ENCODE measurements at places on chromosomes 6 and 20. TPM values are rescaled to one million over a fixed set of nuclear protein-coding genes. Genes with fewer than 3 reads are reported as not detected.
A peak's percentile ranks its signal among the peaks of the same experiment; 100 is the strongest.

Gene ZBTB46
- total RNA-seq = 5.2 TPM

Gene GPLD1
- total RNA-seq = 5.0 TPM

Gene CRISP3
- total RNA-seq = not detected

Gene HCK
- 0.44 TPM for total RNA-seq

Gene HS3ST5
- 1.1 TPM for total RNA-seq

Gene ANKEF1
- 4.7 TPM for total RNA-seq

Gene HLA-DQA1
- total RNA-seq = not detected

Gene TRIM31
- total RNA-seq = 6.3 TPM

Gene ERGIC3
- 369 TPM for total RNA-seq

Gene KCNK16
- not detected for total RNA-seq

DNA sequence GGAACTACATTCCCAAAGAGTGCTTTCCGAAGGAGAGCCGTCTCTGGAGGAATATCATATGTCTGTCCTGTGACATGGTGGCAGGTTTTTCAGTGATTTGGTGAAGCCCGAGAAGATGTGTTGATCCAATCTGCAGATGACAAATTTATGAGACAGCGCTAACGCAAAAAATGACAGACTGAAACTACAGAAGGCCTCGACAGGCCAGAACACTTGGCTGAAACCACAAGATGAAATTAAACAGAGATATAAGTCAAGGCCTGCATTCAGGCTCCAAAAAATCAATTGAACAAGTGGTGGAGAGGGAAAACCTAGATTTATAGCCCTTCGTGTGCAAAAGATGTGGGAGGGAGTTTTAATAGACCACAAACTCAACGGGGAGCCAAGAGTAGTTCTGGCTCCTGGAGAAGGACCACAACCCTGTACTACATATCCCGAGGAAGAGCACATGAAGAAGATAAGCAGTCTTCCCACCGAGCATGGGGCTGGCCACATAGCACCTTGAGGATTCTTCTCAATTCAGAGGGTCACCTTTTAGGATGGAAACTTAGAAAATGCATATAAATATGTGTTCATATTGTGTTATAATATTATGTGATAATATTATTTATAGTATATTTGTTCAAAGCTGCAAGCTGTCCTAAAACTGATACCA, 231.3 kb upstream of the PDE10A start:
- no peak for DNase-seq

GRCh38 chr6:100266494-100267401, 198.0 kb downstream of the SIM1 start:
- DNase-seq = no peak

DNA sequence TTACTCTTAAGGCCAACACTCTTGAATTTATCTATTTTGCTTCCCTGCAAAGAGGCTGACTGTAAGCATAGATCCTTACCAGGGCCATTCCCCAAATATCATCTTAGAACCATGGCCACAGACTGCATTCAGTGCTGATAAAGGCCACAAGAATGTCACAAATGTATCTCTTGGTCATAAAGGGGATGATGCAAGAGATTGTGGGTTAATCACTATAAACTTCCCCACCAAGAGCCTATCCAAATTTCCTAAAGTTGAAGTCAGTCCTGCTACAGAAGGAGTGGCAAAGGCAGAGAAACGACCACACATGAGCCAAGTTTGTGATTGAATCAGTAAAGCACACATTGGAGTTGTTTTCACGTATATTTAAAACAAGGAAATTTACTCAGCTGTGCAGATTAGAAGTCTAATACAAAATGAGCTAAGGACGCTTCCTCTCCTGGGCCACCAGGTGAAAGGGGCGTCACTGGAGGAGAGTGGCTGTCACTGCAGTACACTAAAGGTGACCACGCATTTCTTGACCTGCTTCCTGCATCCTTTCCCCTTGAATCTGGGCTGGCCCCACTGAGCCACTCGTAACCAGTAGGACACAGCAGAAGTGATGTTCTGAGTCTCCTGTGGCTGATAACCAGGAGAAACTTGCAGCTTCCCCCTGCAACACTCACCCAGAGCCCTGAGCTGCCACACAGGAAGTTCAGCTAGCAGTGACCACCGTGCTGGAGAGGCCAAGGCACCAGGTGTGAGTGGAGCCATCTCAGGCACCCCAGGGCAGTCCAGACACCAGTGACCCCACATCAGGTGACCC, 181.9 kb downstream of the SYNDIG1 start:
- DNase-seq = no peak

DNA sequence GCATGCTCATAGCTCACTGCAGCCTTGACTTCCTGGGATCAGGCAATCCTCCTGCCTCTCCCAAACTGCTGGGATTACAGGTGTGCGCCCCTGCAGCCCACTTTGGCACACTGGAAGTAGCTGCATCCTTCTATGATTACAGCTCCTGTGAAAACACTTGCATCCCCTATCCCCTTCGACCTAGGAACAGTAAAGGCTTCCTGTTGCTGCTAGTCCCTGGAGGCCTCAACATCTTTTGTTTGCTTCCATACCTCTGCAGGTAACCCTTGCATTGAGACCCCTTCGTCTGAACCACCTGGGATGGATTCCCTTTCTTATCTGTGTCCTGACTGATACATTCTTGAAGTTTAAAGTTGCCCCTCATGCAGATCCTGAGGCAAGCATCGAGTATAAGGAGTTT, 152.4 kb downstream of the PAK5 start:
- no peak for DNase-seq

GRCh38 chr6:157432892-157433265, 51.9 kb downstream of the ZDHHC14 start:
- no peak for DNase-seq

DNA sequence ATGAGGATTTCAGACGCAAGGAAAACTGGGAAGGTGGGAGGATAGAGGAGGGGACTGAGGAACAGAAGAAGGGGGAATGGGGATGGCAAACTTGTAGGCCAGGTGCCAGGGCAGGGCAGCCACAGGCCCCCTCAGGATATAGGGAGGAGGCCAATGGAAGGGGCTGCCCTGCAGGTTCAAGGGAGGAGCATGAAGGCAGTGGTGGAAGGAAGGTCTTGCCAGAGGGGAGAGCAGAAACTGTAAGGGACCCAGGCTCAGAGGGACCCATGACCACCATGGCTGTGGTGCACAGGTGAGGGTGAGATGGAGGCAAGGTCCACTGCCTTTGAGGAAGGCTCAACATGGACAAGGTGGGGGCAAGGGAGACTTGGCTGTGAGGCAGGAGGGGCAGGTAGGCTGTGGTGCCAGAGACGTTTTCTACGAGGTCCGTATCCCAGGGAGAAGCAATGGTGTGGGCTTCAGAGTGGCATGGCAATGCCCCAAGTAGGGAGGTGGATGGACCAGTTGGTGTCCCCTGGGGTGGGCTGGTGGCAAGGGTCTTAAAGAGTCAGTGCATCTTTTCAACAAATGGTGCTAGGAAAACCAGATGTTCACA, 22.7 kb downstream of the HLA-F start:
- DNase-seq = no peak

DNA sequence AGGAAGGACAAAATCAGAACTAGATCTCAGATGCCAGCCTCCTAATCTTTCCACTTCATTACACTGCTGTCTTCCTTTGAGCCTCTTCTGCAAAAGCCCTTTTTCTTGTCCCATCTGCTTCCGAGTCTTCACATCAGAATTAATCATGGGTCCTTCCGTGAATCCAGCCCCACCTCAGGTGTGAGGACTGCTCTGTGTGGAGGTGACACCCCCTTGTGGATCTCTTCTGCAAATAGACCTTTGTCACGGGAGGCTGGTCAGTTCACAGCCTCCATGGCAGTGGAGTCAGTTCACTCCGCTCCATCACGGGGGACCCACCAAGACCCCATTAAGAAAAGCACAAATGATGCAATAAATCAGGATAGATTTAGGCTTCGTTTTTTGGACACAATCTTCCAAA, 171.1 kb downstream of the ADAT2 start:
- DNase-seq = peak; percentile 47

GRCh38 chr6:42819803-42820511, 38.1 kb downstream of the BICRAL start:
- no peak for DNase-seq

DNA sequence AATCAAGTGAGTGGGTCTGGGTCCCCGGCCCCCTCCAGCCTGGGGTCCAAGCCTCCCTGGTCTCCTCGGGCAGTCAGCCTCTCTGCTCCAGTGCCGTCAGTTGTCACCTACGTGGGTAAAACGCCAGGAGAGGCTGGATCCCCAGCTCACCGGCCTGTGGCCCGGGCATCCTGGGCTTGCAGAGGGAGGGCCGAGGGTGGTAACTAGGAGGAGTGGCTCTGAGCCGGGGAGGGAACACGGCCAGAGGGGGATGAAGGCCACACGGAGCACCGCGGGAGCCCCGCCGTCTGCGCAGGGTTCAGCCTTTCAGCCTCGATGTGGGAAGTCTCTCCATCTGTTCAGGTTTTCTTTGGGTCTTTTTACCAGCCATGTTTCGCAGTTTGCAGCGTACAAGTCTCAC, 29.5 kb upstream of the BHLHE23 start:
- DNase-seq = no peak

DNA sequence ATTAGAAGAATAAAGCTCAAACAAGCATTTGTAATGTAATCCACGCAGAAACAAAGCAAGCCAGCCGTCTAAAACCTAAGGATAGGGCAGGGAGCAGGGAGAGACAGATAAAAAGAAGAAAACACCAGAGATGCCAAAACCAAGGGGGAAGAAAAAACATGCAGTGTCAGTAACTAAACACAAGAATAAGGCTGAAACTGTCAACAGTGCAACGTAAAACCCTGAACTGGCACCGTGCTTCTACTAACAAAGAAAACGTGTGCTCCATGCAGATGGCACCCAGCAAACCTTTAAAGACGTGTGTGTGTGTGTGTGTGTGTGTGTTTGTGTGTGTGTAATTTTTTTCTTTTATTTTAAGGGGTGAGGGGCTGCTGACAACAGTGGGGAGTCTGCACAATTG, 88.4 kb upstream of the TAB2 start:
- DNase-seq = no peak

GRCh38 chr6:130968476-130968875, 94.6 kb downstream of the EPB41L2 start:
- DNase-seq = no peak

DNA sequence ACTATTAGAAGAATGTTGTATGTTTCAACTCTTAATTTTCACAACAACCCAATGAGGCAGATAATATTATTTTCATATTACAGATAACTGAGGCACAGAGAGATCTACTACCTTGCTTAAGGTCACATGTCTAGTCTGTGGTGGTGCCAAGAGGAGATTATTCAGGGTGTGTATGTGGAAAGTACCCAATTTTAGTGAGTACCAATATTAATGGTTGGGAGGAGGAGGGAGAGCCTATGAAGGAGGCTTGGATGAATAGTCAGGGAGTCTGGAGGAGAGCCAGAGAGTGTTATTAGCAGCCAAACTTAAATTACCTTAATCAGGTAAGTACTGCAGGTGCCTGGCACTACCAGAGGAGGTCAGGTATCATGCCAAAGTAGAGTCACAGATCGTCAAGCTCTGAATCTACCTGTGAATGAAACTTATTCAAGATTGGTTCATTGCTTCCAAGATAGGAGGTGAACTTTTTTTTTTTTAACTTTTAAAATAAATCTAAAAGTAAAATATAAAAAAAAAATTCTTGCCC, 10.9 kb upstream of the CALHM6 start:
- no peak for DNase-seq

GRCh38 chr6:106692112-106692818, 62.9 kb downstream of the QRSL1 start:
- DNase-seq = peak; percentile 23

DNA sequence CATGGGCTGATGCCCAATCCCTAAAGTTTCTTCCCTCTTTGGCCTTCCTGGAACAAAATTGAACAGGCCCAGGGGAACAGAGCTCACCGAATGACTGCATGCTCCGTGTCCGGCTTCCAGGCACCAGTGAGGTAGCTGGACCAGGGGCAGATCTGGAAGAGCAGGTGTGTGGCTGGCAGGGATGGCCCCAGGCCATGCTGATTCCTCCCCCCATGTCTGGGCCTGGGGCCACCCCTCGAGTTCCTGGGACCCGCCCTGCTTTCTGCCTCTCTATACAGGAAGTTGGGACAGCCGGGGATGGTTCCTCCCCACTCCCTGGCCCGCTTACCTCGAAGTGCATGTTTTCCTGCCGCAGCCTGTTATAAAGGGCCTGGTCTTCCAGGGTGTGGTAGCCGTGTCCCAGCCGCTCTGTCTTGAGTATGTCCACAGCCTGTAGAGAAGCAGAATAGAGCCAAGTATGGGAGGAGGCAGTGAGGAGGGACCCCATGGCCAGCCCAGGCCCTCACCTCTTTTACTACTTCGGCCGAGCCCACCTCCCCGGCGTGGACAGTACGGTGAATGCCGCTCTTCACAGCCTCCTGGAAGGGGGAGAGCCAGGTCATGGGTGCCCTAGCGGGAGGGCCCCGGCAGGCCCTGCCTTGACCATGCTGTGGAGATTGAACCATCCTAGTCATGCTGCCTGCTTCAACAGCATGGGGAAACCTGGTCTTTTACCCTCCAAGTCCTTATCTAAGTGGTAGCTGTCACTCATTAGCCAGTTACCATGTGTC, 28.8 kb downstream of the ADA start:
- DNase-seq = no peak

- DNase-seq = no peak
These were observed 254.4 kb upstream of the PMEPA1 start for GRCh38 chr20:57964011-57964862.

GRCh38 chr6:139316622-139317317, 25.0 kb upstream of the TXLNB start:
- no peak for DNase-seq

GRCh38 chr6:43741829-43742228, 28.2 kb upstream of the VEGFA start:
- DNase-seq = no peak

- DNase-seq = no peak
These were observed 276.4 kb upstream of the JAG1 start for GRCh38 chr20:10949930-10950783.

- no peak for DNase-seq
These were observed 17.9 kb downstream of the ABHD12 start for GRCh38 chr20:25372584-25373336.

DNA sequence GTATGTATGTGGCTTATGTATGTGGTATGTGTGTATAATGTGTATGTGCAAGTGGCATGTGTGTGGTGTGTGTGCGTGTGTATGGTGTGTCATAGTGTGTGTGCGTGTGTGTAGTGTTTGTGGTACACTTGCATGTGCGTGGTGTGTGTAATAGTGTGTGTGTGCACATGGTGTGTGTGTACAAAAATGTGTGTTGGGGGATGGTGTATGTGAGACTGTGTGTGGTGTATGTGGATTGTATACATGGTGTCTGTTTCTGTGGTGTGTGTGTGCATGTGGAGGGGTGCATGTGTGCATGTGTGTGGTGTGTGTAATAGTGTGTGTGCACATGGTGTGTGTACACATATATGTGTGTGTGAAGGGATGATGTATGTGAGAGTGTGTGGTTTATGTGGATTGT, 21.5 kb downstream of the MAFB start:
- no peak for DNase-seq

GRCh38 chr6:147530132-147531060, 21.9 kb downstream of the SAMD5 start:
- DNase-seq = no peak
